ENCODE measurements at places on chromosomes 2 and 18.

- DNase-seq = no peak
Observed at GRCh38 chr2:193810533-193810932, 1615.8 kb upstream of the TMEFF2 start.

DNA sequence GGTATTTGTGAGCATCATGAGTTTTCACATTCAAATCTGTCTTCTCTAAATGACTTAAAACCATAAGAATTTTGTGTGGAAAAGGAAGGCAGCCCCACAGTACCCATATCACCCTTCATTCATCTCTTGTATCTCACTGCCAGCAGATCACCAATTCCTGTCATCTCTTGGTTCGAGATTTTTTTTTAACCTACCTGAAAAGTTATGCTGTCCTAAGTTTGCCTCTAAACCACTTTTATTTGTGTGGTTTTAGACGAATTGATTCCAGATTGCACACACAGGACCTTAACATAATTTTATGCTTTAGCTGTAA lies 32.0 kb downstream of the ABCG5 start:
- no peak for DNase-seq

DNA sequence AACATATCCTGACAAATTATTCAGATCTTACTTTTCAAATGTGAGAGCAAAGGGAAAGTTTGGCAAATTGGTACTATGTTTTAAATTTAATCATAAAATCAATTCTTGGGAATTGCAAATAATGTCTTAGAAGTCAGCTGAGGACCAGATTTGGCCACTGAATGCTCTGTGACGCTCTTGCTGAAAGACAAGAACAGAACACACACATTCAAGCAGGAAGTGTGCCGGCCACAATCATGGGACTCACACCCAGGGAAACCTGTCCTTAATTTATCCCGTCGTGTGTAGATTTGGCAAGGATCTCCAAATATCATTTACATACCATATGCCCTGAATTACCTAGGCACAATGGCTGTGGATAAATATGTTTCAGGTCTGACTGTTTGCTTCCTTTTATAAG lies 253.1 kb downstream of the TCF4 start:
- DNase-seq = no peak

DNA sequence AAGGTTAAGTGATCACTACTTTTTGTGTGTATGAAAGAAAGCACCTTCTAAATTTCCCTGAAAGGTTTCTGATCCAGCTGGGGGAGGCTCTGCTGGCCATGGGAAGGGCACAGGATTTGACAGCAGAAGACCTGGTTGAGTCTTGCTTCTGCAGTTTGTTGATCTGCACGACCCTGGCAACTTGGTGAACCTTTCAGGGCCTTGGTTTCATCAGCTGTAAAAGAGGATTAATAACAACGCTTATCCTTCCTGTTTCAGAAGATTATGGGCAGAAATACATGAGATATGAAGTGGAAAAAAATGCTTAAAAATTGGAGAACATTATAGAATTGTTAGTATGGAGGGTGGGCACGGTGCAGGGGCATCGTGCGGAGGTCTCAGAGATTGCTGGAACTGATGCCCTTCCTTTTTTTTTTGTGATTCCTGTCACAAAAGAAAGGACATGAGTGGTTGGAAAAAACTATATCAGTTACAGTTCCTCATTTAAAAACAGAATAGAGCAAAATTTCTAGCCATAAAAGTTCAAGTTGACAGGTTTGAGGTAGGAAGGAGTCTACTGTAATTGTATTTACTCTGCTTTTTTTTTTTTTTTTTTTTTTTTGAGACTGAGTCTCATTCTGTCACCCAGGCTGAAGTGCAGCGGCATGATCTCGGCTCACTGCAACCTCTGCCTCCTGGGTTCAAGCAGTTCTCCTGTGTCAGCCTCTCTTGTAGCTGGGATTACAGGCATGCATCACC lies 47.4 kb downstream of the MFSD6 start:
- DNase-seq = no peak

DNA sequence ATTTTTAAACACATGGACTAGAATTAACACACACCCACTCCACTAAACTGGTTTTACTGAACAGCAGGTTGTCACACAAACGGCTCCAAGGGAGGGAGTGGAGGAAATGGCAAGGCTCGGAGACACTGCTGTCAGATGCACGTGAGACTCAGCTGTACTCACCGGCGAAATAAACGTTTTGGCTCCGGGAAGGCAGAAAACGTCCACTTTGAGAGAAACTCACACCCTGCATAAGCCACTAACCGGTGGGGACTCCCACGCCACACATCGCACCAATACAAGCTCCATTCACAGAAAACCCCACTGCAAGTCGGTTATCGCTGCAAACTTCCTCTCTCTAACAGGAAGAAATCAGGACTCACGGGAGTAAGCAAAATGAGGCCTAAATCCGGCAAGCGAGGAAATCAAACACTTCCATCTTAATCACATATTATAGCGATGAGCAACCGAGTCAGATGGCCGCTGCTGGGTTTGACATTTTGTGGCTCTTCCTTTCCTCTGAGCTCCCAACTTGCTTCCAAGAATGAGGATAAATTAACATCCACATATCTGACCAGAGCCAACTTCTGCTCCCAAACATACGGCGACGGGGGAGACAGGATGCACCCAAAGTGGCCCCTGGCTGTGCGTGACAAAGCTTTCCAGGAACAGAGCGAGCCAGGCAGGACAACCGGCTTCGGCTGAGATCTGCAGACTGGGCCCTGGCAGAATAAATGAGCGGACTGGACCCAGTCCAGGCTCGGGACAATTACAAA lies 63.5 kb downstream of the HDAC4 start:
- no peak for DNase-seq

- no peak for DNase-seq
Observed at GRCh38 chr2:219668316-219668715, 40.9 kb downstream of the SLC4A3 start.

DNA sequence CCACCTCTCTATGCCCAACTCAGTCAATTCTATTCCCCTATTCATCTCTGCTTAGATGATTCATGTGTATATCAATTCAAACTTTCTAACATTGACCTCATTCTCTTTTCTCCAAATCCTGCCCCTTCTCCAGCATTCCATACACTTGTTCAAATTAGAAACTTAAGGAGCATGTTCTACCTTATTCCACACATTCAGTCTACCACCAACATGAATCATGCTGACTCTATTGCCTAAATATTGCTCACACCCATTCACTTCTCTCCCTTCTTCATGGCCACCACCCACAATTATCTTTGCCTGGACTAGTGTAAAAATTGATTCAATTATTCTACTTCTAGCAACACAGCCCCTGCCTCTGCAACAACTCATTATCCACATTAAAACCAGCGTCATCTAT lies 147.5 kb downstream of the VWC2L start:
- DNase-seq = no peak

DNA sequence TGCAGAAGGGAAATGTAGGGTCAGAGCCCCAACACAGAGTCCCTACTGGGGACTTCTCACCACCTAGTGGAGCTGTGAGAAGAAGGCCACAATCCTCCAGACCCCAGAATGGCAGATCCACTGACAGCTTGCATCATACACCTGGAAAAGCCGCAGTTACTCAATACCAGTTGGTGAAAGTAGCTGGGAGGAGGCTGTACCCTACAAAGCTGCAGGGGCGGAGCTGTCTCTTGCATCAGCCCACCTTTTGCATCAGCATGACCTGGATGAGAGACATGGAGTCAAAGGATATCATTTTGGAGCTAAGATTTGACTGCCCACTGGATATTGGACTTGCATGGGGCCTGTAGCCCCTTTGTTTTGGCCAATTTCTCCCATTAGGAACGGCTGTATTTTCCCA lies 237.3 kb downstream of the CALCRL start:
- DNase-seq = no peak

DNA sequence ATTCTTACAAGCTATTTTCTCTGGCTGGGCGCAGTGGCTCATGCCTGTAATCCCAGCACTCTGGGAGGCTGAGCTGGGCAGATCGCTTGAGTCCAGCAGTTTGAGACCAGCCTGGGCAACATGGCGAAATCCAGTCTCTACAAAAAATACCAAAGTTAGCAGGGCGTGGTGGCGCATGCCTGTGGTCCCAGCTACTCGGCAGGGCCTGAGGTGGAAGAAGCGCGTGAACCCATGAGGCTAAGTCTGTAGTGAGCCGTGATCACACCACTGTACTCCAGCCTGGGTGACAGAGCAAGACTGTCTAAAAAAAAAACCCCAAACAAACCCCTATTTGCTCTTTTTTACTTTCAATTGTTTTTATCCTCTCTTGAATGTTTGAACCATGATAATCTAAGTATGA lies 37.0 kb downstream of the PPP4R1 start:
- DNase-seq = no peak

GRCh38 chr18:37355772-37356171 lies 209.8 kb downstream of the CELF4 start:
- no peak for DNase-seq

DNA sequence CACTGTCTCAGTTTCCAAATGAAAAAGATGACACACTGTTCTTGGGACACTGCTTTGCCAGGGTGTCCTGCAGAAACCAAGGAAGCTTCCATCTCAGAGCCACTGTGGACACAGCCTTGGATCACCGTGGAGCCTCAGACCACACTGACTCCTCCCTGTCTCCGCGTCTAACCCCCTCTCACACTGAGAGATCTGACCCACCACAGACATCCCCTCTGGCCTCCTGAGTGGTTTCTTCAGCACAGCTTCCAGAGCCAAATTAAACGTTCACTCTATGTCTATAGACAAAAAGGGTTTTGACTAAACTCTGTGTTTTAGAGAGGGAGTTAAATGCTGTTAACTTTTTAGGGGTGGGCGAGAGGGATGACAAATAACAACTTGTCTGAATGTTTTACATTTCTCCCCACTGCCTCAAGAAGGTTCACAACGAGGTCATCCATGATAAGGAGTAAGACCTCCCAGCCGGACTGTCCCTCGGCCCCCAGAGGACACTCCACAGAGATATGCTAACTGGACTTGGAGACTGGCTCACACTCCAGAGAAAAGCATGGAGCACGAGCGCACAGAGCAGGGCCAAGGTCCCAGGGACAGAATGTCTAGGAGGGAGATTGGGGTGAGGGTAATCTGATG lies 113.4 kb upstream of the PKDCC start:
- DNase-seq = no peak

DNA sequence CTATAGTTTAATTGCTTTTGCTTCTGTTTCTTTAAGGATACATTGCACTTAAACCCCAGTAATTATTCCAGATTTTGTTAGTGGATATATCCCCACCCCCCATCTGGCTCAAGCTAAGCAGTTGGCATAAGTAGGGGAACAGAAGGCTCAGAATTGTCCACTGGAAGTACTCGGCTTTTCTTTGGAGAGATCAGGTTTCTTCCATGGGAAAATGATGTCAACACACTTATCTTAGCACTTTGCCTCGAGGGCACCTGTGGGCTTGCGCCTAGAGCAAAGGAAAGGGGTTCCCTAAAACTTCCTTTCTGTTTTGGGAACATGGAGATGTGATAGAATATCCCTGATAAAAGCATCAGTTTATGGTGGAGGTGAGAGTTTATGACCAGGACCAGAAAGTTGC lies 130.6 kb downstream of the FMNL2 start:
- DNase-seq = no peak

DNA sequence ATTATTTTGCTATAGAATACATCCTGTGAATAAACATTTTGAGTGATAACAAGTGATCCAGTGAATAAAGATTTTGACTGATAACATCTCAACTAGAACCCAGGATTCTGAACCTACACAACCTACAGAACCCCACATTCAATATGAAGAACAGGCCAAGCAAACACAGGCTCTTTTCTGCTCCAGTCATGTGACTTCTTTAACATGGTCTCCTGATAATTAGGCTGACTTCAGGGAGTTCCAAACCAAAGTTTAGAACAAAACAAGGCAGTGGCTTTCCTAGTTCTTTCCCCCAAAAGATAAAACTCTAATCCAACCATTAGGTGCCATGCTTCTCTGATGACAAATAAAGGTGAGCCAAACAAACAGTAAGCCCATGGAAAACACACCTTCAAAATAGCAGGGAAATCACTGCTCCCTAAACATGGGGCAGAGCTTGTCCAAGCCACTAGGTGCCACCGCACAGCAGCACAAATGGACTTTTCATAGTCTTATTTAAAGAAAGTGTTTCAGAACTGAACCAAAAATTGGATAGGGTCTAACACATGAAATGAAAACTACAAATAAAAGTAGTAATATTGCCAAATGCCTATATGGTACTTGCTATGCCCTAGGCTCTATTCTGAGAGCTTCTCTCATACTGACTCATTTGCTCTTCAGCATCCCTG lies 95.3 kb downstream of the EVA1A start:
- no peak for DNase-seq

DNA sequence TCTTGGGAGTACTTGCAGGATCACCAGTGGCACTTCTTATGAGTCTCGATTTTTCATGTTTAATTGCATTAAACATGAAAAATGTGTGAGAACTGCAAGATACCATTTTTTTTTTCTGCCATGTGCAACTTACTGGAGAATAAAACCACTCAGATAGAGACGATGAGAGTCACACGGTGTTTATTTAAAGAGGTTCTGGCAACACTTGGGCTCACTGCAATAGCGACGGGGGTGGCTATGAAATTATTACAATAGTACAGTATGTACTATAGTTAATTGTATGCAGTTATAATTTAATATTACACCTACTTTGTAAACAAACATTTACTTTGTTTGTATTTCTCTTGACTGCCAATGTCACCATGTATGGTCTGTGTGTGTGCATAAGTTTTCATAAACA lies 479.8 kb downstream of the NUP35 start:
- no peak for DNase-seq

- DNase-seq = no peak
Observed at GRCh38 chr2:148135705-148136104, 114.8 kb downstream of the MBD5 start.
